Hippocampal formation (tissue), 2 donors: ENCODE measurements at places on chromosomes 4 and X.

DNA sequence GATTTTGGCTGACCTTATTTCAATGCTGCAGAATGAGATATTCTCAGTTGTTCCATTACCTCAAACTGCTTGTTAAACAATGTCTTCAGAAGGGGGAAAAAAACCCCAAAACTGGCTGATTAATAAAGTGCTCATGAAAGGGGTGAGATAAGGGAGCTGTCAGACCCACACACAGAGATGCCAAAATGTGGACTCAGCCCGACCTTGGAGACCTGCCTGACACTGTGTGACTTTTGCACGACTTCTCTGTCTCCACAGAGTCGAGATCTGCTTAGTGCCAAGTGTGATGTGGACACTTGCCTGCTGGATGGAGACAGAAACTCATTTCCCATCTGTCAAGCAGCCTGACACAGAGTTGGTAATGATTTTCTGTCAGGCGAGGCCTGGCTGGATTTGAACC, 31.5 kb downstream of the REELD1 start:
- no peak for DNase-seq

DNA sequence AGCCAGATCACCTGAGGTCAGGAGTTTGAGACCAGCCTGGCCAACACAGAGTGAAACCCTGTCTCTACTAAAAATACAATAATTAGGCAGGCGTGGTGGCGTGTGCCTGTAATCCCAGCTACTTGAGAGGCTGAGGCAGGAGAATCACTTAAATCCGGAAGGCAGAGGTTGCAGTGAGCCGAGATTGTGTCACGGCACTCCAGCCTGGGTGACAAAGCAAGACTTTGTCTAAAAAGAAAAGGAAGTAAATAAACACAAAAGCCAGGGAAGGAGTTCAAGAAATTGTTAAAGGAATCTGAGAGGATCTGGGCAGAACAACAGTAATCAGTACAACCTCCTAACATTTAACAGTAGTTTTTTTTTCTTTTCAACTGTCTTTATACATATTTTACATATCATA, 48.7 kb upstream of the ARHGEF6 start:
- DNase-seq, result no peak

- DNase-seq, result no peak
Measured at GRCh38 chr4:84639145-84639544, 56.2 kb downstream of the CDS1 start.

GRCh38 chr4:98710831-98711230, 52.4 kb upstream of the TSPAN5 start:
- no peak for DNase-seq

GRCh38 chrX:15398874-15399273, 14.7 kb upstream of the VEGFD start:
- no peak for DNase-seq

DNA sequence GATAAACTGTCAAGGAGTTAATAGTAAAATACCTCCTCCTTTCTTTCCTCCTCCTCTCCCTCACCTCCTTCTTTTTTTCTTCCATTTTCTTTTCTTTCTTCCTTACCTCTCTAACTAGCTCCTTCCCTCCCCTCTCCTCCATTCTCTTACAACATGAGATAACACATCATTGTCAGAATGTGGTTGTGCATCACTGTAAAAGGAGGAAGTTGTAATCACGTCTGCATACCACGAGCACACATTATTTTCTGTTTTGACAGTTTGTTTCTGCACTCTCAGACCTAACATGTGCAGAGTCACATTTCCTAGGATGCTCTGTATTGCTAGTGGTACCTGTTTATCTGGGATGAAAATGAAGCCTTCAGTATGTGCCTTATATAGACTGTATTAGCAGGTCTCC, 9.1 kb downstream of the SLIT2 start:
- DNase-seq, result no peak

GRCh38 chr4:135357091-135357490, 1155.5 kb upstream of the PABPC4L start:
- no peak for DNase-seq

GRCh38 chr4:105808030-105808749, 87.1 kb upstream of the NPNT start:
- no peak for DNase-seq

GRCh38 chrX:78665342-78665741, 6.2 kb upstream of the RTL3 start:
- no peak for DNase-seq

DNA sequence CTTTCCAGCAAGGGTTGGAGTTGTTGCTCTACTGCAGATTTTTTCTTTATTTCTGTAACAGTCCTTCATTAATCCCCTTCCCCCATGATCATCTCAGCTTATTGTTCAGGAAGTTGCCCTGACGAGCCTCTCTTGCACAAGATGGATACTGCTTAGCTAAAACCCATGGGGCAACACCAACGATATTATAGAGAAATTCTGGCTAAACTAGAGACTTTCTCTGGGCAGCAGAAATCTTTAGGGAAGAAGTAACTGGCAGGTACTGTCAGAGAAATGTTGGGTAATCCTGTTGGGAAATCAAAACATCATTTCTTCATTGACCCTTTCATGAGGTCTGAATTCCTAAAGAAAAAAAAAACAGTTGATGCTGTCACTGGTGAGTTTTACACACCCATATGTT, 921.3 kb downstream of the NLGN4X start:
- no peak for DNase-seq

- no peak for DNase-seq
Measured at GRCh38 chr4:81096566-81096965, 66.1 kb downstream of the BMP3 start.

- no peak for DNase-seq
Measured at GRCh38 chr4:9988933-9989332, 32.4 kb downstream of the SLC2A9 start.

- no peak for DNase-seq
Measured at GRCh38 chr4:157741642-157742041, 431.2 kb downstream of the GASK1B start.

DNA sequence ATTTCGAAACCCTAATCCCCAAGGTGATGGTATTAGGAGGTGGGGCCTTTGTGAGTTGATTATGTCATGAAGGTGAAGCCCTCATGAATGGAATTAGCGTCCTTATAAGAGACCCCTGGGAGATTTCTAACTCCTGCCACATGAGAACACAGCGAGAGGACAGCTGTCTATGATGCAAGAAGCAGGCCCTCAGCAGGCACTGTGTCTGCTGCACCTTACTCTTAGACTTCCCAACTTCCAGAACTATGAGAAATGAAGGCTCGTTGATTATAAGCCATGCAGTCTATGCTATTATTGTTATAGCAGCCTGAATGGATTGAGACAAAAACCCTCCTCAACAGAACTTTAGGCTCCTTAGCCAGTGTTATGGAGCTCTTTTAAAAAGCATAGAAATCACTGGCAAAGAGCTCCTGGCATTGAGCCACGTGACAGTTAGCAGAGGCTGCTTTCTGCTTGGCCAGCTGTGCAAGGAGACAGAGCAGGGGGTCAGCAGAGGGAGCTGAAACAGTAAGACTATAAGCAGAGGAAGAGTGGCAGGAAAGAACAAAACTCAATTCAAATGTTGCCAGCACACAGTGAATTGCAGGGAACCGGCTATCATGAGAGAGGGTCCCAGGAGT, 219.2 kb upstream of the FAT1 start:
- no peak for DNase-seq

DNA sequence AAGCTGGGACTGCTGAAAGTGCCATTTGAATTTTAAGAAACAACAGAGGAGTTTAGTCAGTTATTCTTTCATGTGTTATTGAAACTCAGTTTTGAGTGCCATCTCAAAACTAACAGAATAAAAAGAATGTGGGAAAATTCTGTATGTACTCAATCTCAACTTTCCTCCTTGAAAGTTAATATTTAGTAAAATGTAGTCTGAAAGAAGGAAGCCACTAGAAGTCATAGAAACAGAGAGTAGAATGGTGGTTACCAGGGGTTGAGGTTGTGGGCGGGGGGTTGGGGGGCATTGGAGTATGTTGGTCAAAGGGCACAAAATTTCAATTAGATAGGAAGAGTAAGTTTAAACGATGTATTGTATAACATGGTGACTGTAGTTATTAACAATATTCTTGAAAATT, 628.3 kb upstream of the MAGEB2 start:
- DNase-seq, result no peak

DNA sequence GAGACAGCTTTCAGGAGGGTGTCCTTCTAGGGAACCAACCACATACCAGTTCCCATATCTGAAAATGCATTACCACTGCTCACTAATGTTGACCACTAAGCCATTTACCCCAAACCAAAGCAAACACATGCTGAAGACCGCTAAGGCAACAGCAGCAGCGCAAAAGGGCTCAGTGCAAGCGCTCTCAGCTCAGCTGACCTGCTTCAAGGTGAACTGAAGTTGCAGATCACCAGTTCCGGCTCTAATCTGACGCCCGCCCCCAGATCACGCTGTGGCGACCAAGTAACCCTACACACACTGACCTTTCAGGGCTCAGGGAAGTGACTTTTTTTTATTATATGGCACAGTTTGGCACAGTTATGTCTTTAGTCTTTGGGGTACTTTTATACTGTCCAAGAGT, 5.8 kb downstream of the MECP2 start:
- DNase-seq, result no peak

GRCh38 chr4:139919521-139919920, 234.5 kb downstream of the MAML3 start:
- DNase-seq, result no peak

DNA sequence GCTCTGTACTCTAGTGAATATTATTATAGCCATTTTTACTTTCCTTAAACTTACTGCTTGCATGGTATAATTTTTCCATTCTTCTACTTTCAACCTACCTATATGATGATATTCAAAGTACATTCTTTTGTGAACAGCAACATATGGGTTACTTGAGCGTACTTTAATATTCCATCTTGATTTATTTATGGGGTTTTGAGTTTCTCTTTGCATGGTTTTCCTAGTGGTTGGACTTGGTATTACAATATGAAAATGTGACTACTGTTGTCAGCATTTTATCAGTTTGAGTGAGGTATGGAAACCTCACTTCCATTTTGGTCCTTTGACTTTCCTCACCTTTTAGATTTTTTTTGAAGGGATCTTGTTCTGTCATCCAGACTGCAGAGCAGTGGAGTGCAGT, 35.9 kb downstream of the ADGRG4 start:
- DNase-seq, result no peak
